ENCODE measurements at places on chromosomes 6 and 20.

- DNase-seq, result no peak
Measured at GRCh38 chr6:32837651-32838113, 857 bp downstream of the TAP2 start.

DNA sequence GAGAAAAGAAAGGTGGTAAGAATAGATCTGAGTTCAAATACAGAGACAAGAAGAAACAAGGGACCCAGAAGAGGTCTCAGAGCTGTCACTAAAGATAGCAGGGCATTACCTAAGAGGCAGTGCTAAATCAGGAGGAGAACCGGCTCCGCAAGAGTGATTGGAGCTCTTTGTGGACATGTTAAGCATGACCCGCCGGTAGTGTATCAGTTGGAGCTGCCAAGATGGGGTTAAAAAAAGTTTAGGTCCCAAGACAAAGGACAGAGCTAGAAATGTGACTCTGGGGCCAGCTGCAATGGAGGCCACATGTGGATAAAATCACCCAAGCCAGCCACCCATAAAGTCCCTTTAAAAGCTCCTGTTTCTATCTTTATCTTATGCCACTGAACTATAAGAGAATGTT lies 93.4 kb downstream of the MBOAT1 start:
- no peak for DNase-seq

- no peak for DNase-seq
Measured at GRCh38 chr20:3242172-3242692, 3.2 kb upstream of the SLC4A11 start.

DNA sequence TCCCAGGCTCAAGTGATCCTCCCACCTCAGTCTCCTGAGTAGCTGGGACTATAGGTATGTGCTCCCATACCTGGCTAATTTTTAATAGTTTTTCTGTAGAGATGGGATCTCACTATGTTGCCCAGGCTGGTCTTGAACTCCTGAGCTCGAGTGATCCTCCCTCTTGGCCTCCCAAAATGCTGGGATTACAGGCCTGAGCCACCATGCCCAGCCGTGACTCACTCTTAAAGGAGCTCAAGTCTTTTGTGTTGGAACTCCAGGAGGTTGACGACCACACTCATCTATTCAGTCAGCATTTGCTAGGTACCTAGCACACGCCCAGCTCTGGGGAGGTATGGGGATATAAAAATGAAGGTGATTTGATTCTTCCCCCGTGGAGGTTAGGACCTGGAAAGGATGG lies 62.8 kb downstream of the UTRN start:
- DNase-seq, result no peak

DNA sequence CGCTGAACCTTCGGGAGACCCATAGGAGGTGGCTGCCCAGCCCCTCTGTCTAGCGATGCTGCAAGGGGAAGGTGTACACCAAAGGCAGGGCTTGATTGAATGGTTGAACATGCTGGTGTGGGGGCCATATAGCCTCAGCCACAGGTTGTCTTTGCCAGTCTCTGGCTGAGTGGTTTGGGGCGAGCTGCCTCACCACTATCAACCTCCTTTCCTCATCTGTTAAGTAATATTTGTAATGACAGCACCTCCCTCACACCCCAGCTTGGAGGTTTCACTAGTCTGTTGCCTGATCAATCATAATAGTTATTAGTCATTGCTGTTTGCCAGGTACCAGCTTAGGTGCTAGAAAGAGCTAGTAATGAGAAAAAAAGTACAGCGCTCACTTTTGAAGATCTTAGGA lies 11.8 kb upstream of the ZNF831 start:
- DNase-seq, result no peak

DNA sequence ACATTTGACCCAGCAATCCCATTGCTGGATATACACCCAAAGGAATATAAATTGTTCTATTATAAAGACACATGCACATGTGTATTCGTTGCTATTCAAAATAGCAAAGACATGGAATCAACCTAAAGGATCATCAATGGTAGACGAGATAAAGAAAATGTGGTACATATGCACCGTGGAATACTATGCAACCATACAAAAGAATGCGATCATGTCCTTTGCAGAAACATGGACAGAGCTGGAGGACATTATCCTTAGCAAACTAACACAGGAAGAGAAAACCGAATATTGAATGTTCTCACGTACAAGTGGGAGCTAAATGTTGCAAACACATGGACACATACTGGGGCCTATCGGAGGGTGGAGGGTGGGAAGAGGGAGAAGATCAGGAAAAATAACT lies 340.0 kb downstream of the NRN1 start:
- no peak for DNase-seq

DNA sequence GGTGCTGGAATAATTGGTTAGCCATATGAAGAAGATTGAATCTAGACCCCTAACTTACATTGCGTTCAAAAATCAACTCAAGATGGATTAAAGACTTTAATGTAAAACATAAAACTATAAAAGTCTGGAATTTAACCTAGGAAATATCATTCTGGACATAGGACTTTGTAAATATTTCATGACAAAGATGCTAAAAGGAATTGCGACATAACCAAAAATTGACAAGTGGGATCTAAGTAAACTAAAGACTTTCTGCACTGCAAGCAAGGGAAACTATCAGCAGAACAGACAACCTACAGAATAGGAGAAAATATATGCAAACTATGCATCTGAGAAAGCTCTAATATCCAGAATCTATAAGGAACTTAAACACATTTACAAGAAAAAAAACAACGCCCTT lies 45.5 kb upstream of the SLC35F1 start:
- no peak for DNase-seq

DNA sequence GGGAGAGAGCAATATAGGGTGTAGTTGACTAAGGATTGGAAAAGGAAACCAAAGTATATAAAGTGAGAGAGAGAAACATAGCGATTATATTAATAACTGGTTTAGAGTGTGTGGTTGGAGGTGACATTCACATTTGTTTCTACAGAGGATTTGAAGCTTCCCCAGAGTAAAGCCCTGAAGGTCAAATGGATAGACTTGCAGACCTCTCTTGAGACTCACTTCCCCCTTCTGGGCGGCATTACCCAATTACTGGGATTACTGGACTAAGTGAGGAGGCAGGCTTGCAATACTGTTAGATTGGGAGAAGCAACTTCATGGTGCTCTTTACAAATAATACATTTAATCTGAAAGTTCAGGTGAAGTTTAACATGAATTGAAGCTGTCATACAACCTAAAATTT lies 10.7 kb downstream of the FIG4 start:
- no peak for DNase-seq

DNA sequence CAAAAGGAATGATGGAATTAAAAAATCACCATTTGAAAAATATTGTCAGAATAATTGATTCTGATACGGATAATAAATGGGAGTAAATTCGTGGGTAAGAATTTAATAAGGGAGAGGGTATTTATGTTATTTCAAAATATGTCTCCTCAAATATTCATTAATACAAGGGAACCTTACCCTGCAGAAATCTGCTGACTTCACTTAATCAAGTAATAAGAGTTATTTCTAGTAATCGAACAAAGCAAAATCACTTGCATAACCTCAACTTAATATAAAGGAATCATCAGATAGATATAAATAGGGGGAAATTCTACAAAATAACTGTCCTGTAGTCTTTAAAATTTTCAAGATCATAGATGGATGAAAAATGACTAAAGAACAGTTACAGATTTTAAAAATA lies 1164.7 kb upstream of the GJE1 start:
- DNase-seq, result no peak

GRCh38 chr6:7047966-7048365 lies 59.8 kb upstream of the RREB1 start:
- no peak for DNase-seq

DNA sequence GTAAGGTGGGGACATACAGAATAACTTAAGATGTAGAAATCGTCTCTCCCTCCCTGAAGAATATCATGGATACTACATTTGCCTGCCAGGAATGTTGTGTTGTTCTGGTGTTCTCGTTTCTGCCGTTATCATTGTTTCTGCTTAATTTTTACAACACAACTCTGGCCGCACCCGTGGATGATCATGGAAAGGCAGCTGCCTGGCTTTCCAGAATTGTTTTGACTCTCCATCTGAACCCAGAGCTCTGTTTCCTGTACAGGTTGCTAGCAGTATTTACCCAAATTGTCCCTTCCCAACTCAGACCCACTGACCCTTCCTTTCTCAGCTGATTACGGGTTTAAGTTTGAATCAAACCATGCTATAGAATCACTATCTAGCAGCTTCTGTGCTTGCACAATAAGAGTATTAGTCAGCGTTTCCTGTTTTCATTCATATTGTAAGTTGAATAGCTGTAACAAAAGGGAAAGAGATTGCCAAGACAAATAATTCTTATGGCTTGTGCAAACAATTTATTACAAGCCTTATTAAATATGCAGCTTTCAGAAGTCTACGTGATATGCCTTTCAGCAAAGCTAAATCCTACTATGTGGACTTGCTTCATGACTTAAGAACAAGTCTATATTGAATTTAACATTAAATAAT lies 139.0 kb downstream of the MTHFD1L start:
- no peak for DNase-seq

GRCh38 chr6:142926177-142926493 lies 18.8 kb downstream of the HIVEP2 start:
- DNase-seq, result no peak

All from MM.1S (cell line).